ENCODE measurements at places on chromosomes 12 and 14.

DNA sequence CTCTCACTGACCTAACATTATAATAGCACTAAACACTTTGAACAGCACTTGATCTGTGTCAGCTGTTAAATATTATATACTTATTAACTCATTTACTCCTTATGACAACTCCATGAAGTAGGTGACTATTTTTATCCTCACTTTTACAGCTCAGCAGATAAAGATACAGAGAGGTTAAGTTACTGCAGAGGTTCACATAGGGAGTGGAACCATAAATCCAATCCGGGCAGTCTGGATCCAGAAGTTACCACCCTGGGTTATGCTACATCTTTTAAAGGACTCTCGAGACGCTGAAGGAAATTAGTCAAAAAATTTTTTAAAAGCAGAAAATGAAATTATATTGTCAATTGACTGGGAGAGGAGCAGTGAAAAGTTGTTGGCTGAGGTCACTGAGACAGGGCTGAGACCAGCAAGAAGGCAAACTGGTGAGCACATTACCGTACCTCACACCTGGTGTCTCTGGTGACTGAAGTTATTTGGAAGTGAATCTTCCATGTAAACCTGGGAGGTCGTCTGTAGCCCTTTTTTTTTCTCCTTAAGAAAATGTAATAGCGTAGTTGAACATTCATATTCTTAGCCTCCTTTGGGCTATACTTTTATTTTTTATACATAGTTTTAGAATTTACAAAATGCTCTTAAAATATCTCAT, 1.2 kb upstream of the RIMKLB start:
- DNase-seq, result no peak

- no peak for DNase-seq
Observed at GRCh38 chr12:124109760-124110159, 136.7 kb downstream of the ZNF664 start.

DNA sequence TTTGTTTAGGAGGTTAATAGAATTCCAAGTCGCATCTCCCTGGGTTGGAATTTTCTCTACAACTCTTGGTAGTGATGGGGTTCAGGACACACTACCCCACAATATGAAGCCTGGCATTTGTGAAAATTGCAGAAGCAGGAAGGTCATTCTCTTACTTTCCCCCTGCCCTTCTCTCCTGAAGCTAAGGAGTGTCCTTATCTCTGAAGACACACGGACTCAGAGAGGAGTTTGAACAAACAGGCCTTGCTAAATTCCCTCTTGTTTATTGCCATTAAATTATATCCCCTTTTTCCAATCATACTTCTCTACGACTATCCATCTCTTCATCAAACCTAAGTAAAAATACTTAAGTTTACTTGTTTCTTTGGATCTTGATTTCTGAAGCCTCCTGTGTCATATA, 443.0 kb downstream of the RAD51B start:
- no peak for DNase-seq

GRCh38 chr14:93464271-93464670, 33.5 kb downstream of the UNC79 start:
- no peak for DNase-seq

GRCh38 chr12:53231921-53232645, at the start of gene RARG:
RARG (minus strand) TSS chr12:53232209; CDS start chr12:53227545, 4,664 bp downstream.
- no peak for DNase-seq

DNA sequence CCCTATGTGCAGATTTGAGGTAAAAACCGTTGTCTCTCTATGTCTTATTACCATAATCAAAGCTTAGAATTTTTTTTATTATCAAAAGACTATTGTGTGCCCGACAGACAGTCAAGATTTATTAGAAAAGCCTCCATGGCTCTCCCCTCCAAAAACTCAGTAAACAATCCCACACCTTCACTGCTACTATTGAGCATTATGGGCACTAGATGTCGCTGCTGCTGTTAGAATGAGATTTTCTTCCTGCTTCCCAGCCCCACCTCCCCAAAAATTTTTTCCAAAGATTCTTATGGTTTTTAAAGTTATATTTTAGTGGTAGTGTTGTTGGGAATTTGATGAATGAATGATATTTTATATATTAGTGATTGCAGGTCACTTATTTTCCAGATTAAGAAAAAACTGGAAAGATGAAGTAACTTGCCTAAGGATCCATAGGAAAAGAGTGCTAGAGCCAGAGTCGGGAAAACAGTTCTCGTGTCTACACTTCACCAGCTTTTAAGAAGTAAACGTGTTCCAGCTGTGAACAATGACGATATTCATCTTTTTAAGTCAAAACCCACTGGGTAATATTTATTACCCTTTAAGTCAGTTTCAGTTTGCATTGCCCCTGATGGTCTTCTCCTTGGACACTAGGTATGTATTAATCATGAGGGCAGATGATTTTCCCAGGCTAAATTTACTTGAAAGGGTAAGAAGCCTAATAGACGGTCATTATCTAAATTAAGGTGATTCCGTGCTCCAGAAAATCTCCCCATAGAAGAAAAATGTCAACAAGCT, 12.2 kb upstream of the FOXG1 start:
- no peak for DNase-seq

- DNase-seq, result no peak
Observed at GRCh38 chr14:75496755-75497154, 25.5 kb upstream of the BATF start.

- no peak for DNase-seq
Observed at GRCh38 chr12:45268672-45269411, 52.9 kb downstream of the ANO6 start.

- peak; percentile 13 for DNase-seq
Observed at GRCh38 chr12:22083167-22083566, 37.1 kb downstream of the CMAS start.

- DNase-seq, result no peak
Observed at GRCh38 chr12:124404162-124404784, 109.4 kb downstream of the RFLNA start.

- DNase-seq, result no peak
Observed at GRCh38 chr12:46486588-46486987, 114.0 kb upstream of the SLC38A2 start.

DNA sequence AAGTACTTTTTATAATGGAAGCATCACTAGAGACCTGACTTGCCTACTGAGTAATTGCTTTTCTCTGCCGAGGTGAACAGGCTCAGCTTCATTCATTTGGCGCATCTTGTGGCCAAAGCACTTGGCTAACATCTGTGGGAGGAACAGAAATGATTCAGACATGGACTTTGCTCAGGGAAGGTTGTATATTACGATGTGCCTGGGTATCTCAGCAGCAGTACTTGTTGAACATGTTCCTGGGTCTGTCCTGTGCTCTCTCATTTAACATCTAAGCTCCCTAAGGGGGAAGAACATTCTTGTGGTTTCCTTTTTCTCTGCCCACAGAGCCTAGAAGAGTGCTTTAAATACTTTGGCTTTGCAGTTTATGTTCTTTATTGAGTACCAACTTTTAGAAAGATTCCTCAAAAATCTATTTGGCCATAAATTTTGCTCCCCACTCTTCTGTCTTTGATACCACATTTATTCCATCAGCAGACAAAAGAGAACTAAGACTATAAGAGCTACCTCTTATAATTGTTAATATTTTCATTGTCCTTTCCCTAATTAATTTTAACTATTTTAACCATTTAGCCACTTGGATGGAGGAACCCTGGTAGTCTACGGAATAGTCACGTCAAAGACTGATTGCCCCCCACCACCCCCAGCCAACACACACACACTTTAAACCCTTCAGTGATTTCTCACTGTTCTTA, 101.2 kb upstream of the EGLN3 start:
- DNase-seq, result no peak

GRCh38 chr12:122855071-122855829, 20.0 kb downstream of the HIP1R start:
- no peak for DNase-seq

DNA sequence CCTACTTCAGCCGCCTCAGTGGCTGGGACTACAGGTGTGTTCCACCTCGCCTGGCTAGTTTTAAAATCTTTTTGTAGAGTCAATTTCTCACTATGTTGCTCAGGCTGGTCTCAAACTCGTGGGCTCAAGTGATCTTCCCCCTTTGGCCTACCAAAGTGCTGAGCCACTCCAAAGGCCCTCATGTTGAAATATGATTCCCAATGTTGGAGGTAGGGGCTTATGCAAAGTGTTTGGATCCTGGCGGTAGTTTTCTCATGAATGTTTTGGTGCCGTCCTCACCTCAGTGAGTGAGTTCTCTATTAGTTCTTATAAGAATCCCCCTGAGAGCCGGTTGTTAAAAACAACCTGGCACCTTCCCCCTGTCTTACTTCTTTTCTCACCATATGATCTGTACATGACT, 784.6 kb downstream of the TMTC2 start:
- DNase-seq, result no peak

DNA sequence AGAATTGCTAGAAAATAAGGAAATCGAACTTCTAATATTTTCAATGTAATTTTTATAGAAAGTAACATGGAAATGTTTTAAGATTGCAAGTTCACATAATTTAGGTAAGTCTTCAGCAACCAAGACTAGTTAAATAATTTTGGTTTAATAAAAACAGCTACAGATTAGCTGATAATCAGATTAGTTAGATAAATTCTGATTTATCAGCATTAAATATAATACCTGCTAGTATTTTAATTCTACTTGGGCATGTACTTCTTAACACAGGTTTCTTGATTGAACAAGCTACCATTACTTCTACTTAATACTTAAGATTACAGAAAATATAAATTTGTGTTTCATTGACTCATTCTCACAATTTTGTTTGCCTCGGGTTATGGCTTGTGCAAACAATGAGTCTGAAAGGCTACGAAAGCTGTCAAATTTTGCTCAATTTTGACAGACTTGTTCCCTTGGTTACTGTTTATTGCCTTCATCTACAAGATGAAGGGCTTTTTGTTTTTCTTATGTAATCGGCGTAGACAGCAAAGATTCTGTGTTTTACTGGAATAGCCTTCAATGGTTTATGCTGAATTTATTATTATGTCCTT, 116.1 kb upstream of the NUDT4 start:
- DNase-seq, result no peak

DNA sequence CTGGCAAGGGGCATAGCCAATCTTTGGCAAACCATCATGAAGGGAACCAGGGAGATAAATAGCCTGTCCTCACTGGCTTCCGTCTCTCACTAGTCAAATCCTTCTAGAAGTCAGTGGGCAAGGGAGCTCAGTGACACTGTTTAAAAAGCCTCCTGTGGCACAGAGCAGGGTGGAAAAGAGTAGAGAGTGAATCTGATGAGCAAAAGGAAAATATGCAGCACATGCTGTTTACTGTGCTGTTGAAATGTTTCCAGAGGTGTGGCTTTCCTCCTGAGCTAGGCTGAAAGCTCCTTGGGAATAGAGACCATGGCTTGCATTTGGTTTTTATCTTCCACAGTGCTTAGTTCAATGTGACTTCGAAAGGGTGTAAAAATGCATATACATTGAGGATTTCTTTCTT, 7.7 kb upstream of the DYRK2 start:
- DNase-seq, result no peak

DNA sequence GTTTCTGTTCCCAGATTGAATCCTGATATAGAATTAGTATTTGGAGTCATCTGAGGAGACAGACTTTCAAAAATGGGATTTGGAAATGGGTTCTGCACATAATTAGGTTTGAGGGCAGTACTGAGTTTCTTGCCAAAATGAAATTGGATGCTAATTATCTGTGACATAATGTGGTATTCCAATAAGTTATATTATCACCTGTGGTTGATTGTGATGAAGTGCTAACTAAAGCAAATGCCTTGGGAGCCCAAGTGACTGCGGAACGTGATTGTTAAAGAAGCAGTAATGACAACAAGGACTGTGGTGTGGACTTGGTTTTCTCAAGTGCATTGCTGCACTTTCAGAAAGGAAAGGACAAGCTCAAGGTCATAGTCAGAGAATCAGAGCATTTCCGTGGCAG, 337.0 kb downstream of the IPO8 start:
- no peak for DNase-seq

GRCh38 chr12:116434155-116435011, 124.8 kb upstream of the MAP1LC3B2 start:
- no peak for DNase-seq

DNA sequence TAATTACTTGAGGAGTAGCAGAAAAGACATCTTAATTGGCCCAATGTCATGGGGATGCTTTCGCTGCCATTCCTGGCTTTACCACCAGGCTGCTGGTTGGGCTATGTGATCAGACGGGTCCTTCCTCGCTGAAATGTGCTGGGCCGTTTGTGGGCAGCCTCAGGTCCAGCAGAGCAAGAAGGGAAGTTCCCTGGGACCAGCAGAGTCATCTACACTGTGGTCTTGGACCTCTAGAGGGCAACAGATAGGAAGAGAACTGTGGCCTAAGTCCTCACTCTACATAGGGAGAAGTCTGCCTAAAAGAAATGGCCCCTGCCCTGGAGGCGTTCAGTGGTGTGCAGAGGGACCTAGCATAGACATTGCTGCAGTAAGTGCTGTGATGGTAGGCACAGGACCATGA, 10.9 kb downstream of the EVL start:
- no peak for DNase-seq

DNA sequence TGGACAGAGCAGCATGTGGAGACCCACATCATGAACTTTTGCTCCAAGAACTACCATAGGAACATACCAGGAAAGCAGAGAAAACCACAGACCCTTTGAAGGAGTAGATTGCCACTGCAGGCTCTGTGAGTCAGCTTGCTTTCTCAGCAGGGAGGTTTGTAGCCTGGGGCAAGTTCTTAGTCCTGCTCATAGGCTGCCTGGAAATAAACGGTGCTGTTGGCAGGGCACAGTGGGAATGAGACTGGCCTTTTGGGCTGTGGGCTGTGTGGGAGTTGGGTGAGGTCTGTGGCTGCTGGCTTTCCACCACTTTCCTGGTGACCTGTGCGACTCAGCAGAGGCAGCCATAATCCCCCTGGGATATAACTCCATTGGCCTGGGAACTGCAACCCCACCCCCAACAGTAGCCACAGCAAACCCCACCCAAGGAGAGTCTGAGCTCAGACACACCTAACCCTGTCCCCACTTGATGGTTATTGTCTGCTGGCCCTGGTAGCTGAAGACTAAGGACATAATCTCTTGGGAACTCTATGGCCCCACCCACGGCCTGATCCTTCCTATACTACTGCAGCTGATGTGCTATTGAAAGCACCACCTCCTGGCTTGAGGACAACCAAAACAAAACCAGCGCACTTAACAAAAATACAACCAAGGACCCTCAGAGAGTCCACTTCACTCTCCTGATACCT, 192.1 kb upstream of the GARIN6 start:
- no peak for DNase-seq

DNA sequence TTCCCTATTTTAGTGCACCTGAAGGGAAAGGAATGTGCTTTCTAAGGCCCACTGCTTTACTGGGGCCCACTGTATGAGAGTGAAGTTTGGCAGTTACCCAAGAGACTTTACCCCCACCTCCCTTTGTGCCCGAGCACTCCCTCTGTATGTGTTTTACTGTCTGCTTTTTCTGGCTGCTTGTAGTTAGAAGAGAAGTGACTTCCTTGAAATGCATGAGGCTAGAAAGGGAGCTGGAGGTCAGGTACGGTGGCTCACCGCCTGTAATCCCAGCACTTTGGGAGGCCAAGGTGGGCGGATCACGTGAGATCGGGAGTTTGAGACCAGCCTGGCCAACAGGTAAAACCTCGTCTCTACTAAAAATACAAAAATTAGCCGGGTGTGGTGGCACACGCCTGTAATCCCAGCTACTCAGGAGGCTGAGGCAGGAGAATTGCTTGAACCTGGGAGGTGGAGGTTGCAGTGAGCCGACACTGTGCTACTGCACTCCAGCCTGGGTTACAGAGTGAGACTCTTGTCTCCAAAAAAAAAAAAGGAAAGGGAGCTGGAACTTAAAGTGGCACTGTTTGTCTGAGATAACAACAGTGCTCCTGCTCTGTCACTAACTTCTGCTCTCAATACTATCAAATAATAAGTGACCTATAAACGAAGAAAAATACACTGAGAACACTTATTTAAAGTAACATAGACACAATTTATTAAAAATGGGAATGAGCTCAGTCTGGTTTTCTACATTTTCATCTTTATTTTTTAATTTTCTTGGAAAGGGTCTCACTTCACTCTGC, 5.8 kb downstream of the TRIP11 start:
- no peak for DNase-seq
